ENCODE measurements at places on chromosomes 5 and 9.

- DNase-seq: no peak
Measured at GRCh38 chr5:57551251-57551650, 68.6 kb upstream of the ACTBL2 start.

DNA sequence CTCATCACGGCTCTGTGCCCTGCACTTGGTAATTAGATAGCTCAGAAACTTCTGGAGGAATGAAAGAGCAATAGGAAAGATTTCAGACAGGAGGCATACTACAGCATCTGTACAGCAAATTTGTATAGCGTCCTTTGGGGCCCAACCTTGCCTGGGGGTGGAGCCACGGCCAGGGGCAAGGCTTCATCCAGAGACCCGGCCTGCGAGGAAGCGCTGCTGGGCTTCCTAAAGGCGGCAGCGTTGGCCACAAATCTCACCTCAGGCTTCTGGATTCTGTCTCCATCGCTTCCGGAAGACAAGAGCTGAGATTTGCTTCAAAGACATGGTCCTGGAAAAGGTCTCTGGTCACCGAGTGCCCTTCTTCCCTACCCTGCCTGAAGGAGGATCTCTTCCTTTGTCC, 12.2 kb upstream of the SPATA31D1 start:
- DNase-seq: no peak

DNA sequence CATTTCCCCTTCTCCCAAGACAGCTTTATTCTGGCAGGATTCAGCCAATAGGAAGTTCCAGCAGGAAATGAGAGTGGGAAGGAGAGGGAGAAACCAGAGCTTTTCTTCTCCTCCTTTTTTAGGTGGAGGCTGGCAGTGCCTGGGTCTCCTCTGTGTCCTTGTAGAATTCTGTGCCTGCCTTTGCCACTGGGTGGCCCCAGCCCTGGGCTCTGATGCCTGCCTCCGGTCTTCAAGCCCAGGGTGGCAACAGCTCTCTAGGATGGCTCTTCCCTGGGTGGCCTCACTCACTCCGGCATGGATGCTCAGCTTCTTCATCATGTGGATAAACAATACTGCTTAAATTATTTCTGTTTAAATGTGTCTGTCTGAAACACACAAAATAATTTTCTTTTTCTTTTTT, 694.8 kb downstream of the SEMA5A start:
- DNase-seq: no peak

- DNase-seq: no peak
Measured at GRCh38 chr9:125240649-125240999, 519 bp downstream of the HSPA5 start.

DNA sequence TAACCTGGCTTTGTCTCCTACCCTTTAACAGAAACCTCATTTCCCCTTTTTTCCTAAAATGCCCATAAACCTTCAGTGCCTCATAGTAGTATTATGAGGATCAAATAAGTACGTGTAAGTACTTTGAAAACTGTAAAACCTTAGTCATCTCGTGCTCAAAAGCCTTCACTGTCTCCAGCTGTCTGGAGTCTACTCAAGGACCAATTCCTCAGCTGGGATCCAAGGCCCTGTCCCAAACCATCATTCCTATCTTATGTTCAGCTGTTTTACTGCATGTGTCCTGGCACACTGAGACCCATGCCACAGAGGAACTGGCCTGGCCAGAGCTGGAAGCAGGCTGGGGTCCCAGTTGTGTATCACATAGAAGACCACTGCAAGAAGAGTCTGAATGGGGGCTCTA, 15.9 kb downstream of the ADAMTSL1 start:
- DNase-seq: no peak

DNA sequence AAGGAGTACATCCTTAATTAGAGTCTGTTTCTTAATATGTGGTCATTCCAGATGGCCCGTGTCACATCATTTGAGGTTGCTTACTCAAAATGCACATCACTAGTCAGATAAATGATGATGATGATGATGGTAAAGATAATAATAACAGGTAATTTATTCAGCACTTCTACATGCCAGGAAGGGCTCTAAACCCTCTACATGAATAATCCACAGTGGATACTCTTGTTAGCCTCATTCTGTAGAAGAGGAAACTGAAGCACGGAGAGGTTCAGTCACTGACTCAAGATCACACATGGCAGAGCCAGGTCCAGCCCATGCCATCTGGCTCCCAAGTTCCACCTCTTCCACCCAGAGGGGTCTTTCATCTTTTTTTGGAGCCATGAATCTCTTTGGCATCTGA, 11.7 kb downstream of the SH3PXD2B start:
- no peak for DNase-seq

DNA sequence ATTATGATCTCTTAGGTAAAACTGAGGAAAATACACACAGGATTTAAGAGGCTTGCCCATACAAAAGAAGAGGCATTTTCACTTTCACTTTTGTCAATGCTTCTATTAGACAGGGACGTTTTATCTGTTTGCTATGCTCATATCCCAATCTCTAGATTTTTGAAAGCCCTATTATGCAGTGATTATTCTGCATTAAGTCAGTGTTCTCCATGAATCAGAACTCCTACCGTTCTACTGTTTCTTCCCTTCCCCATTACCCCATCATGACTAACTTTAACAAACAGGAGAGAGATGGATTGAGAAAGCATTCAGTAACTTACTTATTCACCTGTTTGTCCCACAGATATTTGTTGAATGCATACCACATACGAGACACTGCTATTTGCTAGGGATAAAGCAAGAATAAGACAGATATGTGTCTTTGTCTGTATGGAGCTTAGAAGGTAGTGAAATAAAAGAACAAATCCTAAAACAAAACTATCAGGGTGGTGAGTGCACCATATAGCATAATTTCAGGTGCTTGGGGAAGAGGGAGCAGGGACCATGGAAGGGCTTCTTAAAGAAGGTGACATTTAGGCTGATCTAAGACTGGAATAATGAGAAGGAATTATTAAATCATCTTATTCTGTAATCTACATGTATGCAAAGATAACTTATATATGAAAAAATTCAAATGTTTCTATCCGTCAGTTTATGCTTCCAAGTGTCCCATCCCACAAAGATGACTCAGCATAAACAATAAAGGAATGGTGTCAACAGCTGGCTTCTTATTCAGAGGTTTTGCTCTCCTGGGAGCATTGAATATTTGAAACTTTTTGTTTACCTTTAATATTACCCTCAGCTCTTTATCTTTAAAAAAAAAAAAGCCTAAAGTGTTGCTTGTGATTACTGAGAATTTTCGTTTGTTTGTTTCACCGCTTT, 328.1 kb downstream of the HINT1 start:
- DNase-seq: no peak

DNA sequence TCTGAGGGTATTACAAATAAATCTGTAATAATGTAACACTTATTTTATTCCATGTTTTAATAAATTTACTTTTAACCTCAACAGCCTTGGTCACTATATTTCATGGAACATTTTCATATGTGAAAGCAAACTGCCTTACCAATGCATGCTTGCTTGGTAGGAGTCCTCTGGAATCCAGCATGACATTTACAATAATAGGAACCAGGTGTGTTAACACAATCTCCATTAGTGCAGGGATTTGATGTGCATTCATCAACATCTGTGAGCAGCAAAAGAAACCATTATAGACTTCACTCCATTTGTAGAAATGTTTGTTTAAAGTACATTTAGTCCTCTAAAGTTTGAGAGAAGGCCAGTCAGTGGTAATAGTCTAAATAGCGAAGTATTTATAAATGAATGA, 159.4 kb downstream of the FBN2 start:
- DNase-seq: no peak

- DNase-seq: no peak
Measured at GRCh38 chr5:89967771-89968444, 441.6 kb downstream of the CETN3 start.

DNA sequence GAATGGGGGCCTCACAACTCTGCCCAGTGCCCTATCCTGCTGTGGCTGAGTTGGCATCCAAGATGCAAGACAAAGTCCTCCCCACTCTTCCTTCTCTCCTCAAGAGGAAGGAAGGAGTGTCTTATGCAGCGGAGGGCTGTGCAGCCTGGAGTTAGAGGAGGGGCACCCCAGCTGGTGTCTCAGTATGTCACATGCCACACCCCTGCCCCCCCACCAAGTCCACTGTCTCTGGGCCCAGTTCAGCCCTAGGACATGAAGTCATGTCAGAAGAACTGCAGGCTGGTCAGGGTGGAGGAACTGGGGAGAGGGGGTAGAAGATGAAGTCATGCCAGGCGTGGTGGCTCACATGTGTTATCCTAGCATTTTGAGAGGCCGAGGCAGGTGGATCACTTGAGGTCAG, 28.0 kb upstream of the SLC28A3 start:
- DNase-seq: no peak

DNA sequence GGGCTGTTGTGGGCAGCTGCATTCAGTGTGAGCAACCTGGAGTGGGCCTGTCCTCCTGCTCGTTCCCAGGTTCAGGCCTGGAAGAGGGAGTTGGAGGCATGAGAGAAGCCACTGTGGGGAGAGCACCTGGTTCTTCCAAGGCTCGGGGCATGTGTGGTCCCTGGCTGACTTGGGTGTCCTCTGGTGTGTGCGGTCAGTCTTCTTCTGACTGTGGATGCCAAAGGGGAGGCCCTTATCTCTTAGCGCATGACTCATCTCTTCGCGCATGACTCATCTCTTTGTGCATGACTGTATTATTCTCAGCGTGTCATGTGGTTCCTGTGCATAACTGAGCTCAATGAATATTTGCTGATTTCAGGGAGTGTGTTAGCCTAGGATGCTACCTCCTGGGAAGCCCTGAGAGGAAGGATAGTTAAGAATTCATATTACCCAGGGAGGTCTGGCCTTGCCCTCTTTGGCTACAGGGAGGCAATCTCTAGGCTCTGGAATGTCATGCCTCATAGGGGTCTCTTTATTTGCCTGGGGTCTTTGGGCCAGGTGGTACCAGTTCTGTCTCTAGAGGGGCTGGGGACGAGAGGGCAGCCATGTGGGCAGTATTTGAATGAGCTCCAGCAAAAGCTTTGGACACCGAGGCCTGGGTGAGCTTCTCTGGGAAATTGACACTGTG, 188.7 kb downstream of the HSPA4 start:
- DNase-seq: no peak

DNA sequence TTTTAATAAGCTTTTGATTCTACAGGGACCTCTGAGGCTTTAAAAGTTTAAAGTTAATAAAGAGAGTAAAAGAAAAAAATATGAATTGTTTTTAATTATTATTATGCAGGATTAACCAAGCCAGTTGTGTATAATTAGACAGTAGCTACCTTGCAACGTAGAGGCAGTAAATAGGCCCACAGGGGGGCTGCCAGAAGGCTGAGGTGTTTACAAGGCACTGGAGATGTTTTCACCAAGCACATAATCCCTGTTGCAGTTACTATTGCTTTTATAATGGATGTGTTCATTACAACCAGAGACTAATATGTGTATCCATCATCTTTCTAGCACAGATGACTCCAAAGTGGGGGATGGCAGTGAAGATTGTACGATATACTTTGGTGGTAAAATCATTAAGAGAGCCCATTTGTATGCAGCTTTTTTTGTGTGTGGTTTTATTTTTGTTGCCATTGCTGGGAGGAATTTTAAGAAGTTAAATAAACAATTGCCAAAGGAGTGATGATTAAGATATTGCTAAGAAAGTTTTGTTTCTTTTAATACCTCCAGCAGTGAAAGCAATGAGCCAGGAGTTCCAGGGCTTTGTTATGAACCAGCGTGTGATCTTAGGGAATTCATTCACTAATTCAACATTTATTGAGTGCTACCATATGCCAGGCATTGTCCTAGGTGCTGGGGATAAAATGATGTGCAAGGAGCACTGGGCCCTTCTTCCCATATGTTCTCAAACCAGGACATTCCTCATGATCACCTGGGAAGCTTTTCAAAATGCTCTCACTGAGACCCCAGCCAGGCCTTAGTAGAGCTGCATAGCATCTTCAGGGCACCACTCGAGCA, 138.7 kb upstream of the EFNA5 start:
- no peak for DNase-seq

DNA sequence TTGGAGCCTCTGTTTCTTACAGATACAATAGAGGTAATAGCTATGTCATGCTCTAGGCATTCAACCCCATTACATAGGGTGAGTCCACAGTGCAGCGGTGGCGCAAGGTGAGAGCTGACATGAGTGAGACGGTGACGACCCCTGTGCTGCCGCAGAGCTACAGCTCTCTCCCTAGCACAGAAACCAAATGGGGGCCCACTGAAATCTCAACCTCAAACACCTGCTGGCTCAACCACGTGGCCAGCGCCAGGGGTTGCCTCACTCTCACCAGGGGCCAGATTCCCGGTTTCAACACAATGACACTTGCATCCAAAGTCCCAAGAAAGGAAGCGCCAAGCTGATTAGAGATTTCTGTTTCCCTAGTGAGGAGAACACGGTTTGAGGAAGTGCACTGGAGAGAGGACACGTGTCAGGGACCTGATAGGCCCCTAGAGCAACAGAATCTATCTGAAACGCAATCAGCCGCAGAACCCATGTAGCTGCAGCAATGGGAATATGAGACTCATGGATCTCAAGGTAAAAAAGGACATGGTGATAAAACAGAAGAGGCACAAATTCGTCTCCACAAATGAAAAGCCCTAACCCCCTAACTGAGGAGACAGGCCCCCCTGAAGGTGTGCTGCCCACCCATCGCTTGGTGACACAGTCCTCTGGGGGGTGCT, 114.3 kb downstream of the CRB2 start:
- no peak for DNase-seq

DNA sequence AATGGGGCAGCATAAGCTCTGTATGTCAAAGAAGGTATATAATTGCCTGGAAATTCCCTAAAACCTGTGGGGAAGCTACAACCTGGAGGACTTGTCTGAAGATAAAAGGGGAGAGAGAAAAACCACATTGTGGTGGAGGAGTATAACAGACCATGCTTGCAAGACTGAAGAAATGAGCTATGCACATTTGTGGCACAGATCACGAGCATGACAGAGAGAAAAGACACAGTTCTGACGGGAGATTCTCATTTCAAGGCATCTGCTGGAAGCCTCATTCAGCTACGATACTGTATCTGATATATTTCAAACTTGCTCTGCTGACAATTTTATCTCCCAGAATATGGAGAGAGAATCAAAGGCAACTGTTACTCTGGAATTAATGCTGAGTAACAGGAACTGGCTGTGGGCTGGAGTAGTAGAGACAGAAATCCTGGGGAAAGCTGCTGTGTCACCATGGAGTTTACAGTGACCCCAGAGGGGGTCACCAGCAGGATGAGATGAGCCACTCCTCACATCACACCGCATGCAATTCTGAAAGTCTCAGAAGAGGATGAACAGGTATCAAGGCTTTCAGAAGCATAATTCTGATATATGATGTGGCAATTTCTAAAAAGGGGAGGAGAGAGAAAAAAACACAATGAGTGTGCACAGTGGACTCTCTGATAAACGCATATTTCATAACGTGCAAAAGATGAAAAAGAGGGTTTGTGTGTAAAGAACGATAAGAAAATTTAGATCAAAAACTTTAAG, 528.8 kb downstream of the IRX1 start:
- no peak for DNase-seq

GRCh38 chr5:55547781-55548180, 13.0 kb upstream of the PLPP1 start:
- no peak for DNase-seq
